Body of pancreas (tissue), 4 donors: ENCODE measurements at places on chromosomes 5 and 9. TPM values are rescaled to one million over a fixed set of nuclear protein-coding genes. Genes with fewer than 3 reads are reported as not detected.

Gene MCC
- 9.9 TPM for total RNA-seq

- no peak overlapping the region for H3K27ac ChIP-seq
- no peak for DNase-seq
- H3K4me1 ChIP-seq: peaks cover 5% of the 10 kb centered on the region
Observed at GRCh38 chr5:135186662-135187522, 152.9 kb upstream of the PITX1 start.

- no peak overlapping the region for H3K4me3 ChIP-seq
- H3K36me3 ChIP-seq: no peaks in the 10 kb centered on the region
- DNase-seq: peak; percentile 14
- H3K27me3 ChIP-seq: no peaks in the 10 kb centered on the region
- no peak overlapping the region for H3K27ac ChIP-seq
Observed at GRCh38 chr9:84140535-84141101, 160.0 kb downstream of the RMI1 start.

DNA sequence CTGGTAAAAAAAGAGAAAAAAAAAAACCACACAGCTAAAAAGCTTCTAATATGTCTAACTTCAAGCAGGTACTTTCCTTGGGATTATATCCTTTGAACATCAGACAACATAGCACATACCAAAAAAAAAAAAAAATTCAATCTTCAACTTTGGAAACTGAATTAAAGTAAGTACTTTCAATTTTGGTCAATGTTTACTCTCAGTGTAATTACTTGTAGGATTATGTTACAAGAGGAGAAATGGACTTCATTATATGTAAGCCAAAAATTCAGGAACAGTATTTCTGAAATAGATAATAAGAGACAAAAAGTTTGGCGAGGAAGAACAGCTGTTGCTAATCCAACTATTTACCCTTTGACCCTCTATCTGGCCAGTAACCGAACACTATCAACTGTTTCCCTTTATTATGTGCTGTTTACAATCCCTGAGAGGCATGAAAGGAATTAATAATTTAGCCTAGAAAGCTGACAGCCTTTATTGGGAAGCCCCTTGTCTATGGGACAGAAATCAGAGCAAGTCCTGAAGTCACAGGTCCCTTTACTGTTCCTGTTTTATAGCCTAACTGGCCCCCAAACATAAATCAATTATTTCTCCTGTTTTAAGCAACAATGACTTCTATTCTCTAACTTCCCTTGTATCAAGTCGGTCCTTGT is 46.6 kb downstream of the NR6A1 start:
- peaks cover 26% of the 10 kb centered on the region for H3K4me1 ChIP-seq
- H3K4me3 ChIP-seq: no peak overlapping the region
- H3K27me3 ChIP-seq: no peaks in the 10 kb centered on the region
- H3K36me3 ChIP-seq: no peaks in the 10 kb centered on the region

- no peaks in the 10 kb centered on the region for H3K27me3 ChIP-seq
- H3K4me3 ChIP-seq: no peak overlapping the region
- H3K4me1 ChIP-seq: peaks cover 17% of the 10 kb centered on the region
- peak; percentile 63 for DNase-seq
- H3K36me3 ChIP-seq: no peaks in the 10 kb centered on the region
- no peak overlapping the region for H3K27ac ChIP-seq
Observed at GRCh38 chr5:139733698-139734538, 61.7 kb upstream of the PSD2 start.

Gene CCDC192
- not detected for total RNA-seq

Gene CDH18
- total RNA-seq: 0.78 TPM

- DNase-seq: no peak
- no peaks in the 10 kb centered on the region for H3K4me1 ChIP-seq
- H3K27ac ChIP-seq: no peak overlapping the region
- H3K4me3 ChIP-seq: no peak overlapping the region
Observed at GRCh38 chr9:85716031-85716877, 25.5 kb downstream of the AGTPBP1 start.

- H3K4me1 ChIP-seq: no peaks in the 10 kb centered on the region
- H3K4me3 ChIP-seq: no peak overlapping the region
- no peak for DNase-seq
- no peaks in the 10 kb centered on the region for H3K36me3 ChIP-seq
- H3K27me3 ChIP-seq: no peaks in the 10 kb centered on the region
Observed at GRCh38 chr9:31084350-31084749, 1300.1 kb upstream of the ACO1 start.

DNA sequence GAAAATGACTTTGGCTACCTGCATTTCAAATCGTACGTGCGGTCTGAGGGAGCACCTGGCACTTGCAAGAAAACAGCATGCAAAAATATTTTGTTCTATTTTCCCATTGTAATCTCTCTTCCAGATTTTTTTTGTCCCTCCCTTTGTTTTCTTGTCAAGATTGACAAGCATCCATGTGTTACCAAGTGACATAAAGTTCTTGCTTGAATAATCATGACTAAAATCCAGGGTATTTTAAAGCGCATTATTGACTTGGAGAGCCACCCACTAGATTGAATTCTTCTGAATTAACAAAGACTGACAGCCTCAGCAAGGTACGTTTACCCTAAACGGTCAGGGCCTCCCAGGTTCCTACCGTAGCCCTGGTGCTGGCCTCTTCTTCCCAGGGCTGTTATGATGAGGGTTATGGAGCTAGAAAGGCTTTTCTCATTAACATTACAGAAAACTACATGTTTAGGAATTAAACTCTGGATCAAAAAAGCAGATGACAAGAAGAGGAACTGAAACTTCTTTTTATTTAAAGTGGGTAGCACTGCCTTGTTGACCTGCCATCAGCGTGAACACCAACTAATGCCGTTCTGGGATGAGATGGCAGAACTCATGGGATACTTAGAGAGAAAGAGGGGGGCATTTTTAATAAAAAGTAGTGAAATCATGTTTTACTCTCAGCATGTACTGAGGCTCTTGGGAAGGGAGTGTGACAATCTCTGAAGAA is 297.0 kb downstream of the EFNA5 start:
- no peak for DNase-seq
- no peaks in the 10 kb centered on the region for H3K36me3 ChIP-seq
- H3K27me3 ChIP-seq: no peaks in the 10 kb centered on the region
- H3K4me1 ChIP-seq: no peaks in the 10 kb centered on the region

GRCh38 chr5:98454407-98454806 is 319.1 kb upstream of the RGMB start:
- no peak overlapping the region for H3K4me3 ChIP-seq
- H3K27ac ChIP-seq: no peak overlapping the region
- DNase-seq: no peak
- no peaks in the 10 kb centered on the region for H3K27me3 ChIP-seq

DNA sequence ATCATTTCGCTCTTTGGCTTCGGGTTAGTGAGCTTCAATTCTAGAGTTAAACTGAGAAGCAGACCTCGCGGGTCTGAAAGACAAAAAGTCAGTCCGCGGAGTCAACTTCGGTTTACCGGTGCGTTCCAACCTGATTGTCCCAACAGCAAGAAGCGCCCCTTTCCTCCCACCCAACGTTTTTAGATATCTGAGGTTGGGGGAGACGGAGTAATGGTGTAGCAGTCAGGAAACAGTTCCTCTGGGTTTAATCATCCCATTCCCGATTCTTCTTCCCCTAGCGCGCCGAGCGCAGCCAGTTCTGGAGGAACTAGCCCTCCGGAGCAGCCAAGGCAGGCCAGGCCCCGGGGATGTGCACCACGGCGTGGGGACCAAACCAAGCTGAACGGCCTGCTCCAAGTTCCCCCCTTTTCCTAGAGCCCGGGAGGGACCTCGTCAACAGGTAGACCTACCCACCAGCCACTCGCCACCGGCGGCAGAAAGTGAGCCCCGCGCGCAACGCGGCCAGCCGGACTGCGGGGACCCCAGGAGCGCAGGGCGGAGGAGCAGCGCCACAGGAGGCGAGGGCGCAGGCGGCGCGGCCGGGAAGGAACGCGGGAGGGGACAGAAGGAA is 622 bp upstream of the ISL1 start:
- H3K4me3 ChIP-seq: no peak overlapping the region
- no peak for DNase-seq
- peak overlapping the region; percentile 37 for H3K27ac ChIP-seq
- peaks cover 46% of the 10 kb centered on the region for H3K4me1 ChIP-seq
- no peaks in the 10 kb centered on the region for H3K36me3 ChIP-seq
- H3K27me3 ChIP-seq: peaks cover 65% of the 10 kb centered on the region

GRCh38 chr5:55847837-55848236 is 3.3 kb upstream of the IL31RA start:
- H3K4me3 ChIP-seq: no peak overlapping the region
- H3K36me3 ChIP-seq: no peaks in the 10 kb centered on the region
- DNase-seq: no peak
- peaks cover 4% of the 10 kb centered on the region for H3K27me3 ChIP-seq

Gene TAL2
- not detected for total RNA-seq
